ENCODE measurements at places on chromosomes 11 and 22.

DNA sequence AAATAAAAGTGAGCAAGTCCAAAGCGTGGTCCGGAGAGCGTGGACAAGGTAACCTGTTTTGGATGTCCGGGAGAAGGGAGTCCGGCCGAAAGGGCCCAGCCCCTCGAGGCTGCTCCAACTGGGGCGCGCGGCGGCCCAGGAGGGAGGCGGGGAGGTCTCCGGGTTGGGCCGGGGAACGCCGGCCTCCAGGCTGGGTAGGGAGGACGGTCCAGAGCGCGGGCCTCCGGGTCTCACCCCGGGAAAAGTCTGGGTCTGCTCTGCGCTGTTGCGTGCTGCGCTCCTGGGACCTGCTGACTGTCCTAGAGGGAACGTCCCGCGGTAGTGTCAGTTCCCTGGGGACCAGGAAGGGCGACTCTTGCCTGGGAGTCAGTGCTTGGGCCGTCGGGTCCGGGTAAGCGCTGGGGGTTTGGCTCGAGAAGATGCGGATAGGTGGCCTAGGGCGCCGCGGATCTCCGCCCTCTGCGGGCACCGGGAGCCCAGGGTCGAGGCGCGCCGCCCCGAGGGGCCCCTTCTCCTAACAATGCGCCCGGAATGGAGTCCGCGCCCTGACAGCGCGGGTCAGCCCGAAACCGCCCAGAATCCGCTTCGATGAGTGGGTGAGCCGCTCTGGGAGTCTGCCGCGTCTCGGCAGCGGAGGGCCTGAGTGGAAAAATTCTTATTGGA lies 988 bp upstream of the FLI1 start:
- DNase-seq = peak; percentile 83

DNA sequence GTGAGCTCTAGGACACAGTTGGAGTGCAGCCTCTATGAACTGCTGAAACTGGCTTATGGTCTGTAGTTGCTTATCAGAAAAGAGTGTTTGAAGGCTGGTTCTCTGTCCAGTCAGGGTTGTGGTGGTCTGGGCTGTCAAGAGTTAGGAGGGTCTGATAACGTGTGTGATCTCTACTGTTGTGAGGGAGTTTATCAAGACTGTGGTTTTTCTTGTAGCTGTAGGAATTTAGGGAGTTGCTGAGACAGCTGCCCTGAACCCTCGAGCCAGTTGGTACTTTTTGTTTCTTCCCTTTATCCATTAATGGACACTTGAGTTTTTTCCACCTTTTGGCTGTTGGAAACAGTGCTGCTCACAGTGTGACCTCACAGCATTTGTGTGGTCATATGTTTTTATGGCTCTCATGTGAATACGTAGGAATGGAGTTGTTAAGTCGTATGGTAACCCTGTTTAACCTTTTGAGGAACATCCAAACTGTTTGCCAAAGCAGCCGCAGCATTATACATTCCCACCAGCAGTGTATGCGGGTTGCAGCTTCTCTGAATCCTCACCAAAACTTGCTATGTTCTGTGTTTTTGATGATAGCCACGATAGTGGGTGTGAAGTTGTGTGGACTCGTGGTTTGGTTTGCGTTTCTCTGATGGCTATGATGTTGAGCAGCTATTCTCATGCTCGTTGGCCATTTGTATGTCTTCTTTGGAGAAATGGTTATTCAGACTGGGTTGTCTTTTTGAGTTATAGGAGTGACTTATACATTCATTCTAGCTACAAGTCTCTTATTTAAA lies 20.9 kb upstream of the DGCR8 start:
- no peak for DNase-seq

- DNase-seq = no peak
These were observed 380.3 kb downstream of the AASDHPPT start for GRCh38 chr11:106457727-106458126.

DNA sequence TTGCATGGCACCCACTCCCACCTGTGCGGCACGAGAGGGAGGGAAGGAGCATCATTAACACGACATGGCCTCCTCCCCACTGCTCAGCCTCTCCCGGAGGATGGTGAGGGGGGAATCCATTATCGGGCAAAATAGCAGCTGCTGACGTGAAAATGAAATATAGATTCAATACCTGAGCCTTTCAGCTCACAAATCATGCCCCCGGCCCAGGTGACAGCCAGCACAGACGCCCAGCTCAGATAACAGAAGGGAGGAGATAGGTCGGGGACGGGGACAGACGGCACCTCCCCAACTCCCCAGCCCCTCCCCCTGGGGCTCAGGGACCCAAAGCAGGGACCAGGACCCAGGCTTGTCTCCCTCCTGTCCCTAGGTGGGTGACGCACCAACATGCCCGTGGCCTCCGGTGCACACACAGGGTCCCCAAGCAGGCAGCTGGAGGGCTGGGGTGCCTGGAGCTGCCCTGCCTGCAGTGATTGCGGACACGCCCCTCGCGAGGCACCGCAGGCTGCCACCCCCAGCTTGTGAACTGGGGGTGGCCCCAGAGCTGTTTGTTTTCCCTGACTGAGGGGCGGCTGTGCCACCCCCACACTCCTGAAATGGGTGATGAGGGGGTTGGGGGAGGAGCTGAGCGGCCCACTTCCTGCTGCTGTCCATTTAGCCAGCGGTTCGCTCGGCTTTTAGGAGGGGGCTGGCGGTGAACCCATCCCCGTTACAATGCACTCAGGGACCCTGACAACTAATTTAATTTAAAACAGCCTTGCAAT lies 31.7 kb downstream of the FLRT1 start:
- no peak for DNase-seq

DNA sequence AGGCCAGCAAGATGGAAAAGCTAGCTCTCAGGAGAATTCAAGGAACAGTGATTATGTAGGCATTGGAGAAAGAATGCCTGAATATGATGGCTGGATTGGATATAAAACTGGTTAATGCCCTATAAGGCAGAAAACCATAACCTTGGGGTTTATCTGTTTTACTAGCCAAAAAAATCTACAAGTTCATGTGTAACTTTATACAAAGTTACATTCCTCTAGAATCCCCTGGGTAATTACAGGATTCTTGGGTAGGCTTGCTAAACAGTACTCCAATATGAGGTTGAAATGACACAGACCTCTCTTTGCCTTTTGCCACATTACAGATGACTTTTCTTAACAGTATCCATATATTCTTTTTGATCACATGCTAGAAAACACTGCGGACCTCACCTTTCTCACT lies 26.0 kb downstream of the TSPAN18 start:
- no peak for DNase-seq

DNA sequence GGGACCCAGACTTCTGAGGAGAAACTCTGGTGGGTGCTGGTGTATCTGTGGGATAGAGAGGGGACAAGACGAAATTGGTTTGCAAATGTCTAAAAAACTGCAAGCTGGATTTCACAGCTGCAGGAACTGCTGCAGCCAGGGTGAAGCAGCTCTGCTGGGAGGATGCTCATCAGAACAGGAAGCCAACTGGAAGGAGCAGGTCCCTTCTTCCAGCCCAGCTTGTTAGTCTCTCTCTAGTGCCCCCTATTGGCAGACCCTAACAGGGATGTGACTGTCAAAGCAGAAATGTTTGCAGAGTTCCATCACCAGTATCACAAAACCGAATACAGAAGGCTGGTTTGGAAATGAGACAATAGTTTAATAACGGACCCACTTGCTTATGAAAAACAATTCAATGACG lies 74.8 kb upstream of the SLC22A12 start:
- DNase-seq = no peak
